ENCODE measurements at places on chromosomes 12 and 14. TPM values are rescaled to one million over a fixed set of nuclear protein-coding genes. Genes with fewer than 3 reads are reported as not detected.

EFS gene
- total RNA-seq, result not detected

OASL gene
- total RNA-seq, result 4.1 TPM

SYNE3 gene
- 1.0 TPM for total RNA-seq

FAM222A gene
- total RNA-seq, result 5.1 TPM

GALC gene
- total RNA-seq, result 10.9 TPM

SLC2A14 gene
- total RNA-seq, result not detected

FOXA1 gene
- total RNA-seq, result 9.1 TPM

Measured in A549 treated with GW870086 at 1 μM for 4 hours (cell line).